ENCODE measurements at places on chromosomes 5 and 9.

DNA sequence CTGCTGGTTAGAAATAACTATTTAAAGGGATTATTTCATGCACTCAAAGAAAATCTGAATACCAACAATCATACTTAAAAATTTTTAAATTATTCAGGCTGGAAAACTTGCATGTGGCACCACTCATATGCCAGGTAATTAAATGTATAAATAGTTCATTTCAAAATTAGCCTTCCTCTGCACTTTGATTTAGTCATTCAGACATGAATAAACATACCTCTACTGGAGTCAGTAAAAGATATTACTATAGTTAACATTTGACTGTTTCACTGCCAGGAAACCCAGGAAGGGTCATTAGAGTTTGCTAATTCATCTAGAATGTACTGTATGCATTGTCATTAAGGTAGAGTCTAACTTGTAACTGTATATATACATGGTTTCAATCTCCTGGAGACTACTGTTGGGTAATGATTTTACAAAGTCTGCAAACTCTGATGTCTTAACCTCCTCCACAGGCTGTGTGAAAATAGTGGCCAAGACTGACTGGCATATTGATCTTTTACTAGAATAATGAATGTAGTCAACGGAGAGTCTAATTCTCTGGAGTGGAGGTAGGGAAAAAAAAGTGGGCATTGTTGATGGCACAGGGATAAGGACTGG is 43.7 kb downstream of the TEX10 start:
- DNase-seq: no peak

DNA sequence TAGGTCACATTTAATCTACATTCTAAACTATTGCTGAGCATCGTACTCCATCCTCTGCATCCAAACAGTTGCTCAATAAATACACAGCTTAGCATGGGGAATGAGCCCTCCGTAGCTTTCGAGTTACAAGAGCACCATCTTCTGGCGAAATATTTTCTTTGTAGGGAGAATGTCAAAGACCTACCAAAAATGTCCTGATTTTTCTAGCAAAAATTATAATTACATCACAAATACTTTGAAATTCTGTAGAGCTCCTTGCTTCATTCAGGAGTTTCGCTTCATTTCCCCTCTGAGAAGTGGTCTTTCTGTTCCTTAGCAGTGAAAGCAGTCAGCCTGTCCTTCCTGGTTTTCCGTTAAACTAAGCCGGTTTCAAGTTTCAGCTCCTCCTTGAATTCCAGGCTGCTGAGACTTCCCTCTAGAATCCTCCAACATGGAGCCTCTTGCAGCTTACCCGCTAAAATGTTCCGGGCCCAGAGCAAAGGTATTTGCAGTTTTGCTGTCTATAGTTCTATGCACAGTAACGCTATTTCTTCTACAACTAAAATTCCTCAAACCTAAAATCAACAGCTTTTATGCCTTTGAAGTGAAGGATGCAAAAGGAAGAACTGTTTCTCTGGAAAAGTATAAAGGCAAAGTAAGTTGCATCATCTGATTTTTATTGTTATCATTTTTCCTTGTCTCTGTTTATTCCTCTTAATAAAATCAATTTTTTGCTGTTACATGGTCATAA is at the start of gene GPX8:
GPX8 (plus strand) TSS at position 409 of the 730 bp plus-strand sequence; CDS start at position 431, 22 bp downstream.
- DNase-seq: peak; percentile 56

GRCh38 chr9:137461663-137462395 is 2.7 kb upstream of the NSMF start:
- DNase-seq: peak; percentile 85

DNA sequence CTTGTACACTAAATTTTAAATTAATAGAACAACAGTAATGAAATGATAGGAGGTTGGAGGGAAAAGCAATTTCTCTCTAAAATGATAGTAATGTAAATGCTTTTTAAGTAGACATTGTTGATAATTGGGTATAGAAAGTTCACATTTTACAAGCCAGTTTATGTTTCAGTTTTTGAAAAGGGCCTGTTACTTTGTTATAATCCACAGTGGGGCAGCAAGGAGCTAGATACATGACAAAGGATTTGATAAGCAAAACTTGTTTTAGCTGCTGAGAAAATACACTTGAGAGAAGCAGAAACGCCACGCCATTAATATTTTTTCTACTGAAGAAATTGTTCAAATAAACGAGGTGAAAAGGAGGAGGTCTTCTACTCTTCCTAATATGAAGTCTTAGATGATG is 30.2 kb downstream of the SREK1 start:
- no peak for DNase-seq

DNA sequence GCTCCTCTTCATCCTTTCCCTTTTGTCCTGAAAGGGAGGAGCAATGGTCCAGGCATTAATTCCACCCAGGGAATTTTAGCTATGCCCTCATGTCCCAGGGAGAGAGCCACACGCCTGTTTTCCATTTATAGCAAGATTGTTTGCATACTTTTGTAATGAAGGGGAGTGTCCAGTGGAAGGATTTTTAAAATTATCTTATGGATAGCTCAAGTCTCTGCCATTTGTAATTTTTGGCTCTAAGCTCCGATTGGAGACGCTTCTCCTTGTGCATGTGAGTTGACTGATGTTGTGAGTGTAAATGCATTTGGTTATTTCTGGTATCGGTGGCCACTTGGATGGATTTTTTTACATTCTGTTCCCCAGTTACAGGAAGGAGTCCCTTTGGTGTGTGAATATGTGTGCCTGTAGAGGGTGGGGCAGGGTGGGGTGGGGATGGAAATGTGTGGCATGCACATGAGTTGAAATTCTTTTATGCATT is 7.2 kb upstream of the RPL26L1 start:
- DNase-seq: no peak

DNA sequence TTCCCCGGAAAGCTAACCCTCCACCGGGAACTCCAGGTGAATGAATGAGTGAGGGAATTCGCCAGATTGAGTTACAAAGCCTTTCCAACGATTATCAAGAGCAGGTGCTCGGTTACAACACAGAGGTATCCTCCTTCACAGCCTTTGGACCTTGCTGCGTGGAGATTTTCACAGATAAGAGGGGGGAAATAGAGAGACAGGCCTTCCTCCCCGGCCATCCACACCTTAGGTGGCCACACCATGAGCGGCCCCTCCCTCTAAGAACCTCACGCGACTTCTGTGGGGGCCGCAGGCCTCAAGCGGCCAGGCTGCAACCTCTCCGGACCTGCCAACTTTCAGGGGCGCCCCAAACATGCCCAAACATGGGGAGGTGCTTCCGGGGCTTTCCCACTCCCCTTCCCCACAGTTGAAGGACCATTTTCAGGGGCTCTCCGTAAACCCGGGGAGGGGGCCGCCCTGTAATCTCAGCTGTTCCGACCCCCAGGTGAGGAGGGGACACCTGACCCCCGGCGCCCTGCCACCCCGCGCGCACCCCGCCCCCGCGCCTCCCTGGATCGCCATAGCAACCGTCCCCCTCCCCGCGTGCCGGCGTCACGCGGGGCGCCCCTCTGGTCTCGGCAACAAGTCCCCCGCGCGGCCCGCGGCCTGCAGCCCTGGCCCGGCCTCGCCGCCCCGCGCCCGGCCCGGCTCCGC is 603 bp downstream of the DENND1A start:
- DNase-seq: no peak

GRCh38 chr5:76521240-76521758 is 101.9 kb downstream of the F2RL2 start:
- DNase-seq: no peak

DNA sequence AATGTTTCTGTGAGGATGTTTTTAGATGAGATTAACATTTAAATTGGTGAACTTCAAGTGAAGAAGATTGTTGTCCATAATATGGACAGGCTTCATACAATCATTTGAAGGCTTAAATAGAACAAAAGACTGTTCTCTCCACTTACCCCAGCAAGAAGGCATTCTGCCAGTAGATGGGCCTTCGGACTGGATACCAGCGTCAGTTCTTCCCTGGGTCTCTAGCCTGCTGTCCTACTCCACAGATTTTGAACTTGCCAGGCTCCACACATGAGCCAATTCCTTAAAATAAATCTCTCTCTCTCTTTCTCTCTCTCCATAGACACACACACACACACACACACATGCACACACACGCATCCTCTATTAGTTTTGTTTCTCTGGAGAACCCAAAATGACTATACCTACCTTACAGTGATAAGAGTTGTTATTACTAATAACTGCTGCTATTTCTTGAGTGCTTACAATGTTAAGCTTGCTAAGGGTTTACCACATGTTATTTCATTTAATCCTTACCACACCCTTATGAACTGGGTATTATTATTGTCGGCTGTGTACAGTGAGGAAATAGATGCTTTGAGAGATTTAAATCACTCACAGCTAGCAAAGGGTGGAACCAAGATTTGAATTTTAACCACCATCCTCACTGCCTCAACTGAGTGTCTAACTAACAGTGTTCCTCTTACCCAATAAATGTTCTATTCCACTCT is 19.8 kb upstream of the IQGAP2 start:
- DNase-seq: no peak

GRCh38 chr9:91820126-91820750 is 129.8 kb downstream of the ROR2 start:
- no peak for DNase-seq

DNA sequence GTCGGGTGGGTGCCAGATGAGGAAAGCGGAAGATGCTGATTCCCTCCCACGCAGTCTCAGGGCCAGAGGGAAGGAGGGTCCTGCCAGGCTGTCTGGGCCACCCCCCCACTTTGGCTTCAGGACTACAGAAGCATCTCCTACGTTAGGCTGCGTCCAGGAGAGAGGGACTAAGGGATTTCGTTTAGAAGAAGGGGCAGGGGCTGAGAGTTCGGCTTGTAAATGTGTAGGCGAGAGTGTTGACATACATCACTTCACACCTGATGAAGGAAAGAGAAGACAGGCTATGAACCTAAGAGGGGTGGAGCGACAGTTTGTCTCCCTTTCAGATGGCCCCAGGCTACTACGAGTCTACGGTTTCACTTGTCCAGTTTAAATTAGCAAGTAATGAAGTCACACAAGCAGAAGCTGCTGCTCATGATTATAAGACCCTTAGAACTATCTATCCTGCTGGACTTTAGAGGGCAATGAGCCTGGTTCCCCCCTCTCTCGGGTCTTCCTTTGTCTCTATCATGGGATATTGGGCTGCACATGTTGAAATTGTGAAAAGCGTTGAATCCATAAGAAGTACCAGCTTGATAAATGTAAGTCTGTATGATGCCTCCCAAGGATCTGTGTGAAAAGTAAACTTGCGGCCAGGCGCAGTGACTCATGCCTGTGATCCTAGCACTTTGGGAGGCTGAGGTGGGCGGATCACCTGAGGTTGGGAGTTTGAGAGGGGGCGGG is 193.0 kb downstream of the AOPEP start:
- DNase-seq: no peak

GRCh38 chr9:127104581-127105311 is 17.7 kb downstream of the ANGPTL2 start:
- DNase-seq: no peak

Measured in CD4-positive, alpha-beta memory T cell (primary cell).